ENCODE measurements at places on chromosomes 2 and 18. TPM values are rescaled to one million over a fixed set of nuclear protein-coding genes. Genes with fewer than 3 reads are reported as not detected.

Gene DNMT3A
- total RNA-seq = 2.4 TPM

DNA sequence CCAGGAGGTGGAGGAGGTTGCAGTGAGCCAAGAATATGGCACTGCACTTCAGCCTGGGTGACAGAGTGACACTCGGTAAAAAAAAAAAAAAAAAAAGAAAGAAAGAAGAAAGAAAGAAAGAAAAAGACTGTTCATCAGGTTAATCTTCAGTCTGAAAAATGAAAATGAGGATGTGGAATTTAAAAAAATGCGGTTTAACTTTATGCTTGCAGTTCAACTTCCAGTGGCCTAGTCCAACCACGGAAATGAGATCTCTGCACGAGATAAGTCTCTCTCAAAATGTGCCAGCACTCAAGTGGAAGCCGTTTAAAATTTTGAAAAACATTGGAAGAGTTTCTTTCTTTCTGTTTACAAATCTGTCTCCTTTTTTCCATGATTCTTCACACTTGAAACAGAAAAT, 112.1 kb downstream of the DOCK10 start:
- DNase-seq = no peak

Gene ASXL2
- 4.4 TPM for total RNA-seq

- no peak for DNase-seq
Measured at GRCh38 chr2:132951008-132951714, 281.2 kb upstream of the LYPD1 start.
